NCI-H2081 treated with DMSO at 0.1 percent for 48 hours (cell line): ENCODE measurements at places on chromosomes 3 and 15.

DNA sequence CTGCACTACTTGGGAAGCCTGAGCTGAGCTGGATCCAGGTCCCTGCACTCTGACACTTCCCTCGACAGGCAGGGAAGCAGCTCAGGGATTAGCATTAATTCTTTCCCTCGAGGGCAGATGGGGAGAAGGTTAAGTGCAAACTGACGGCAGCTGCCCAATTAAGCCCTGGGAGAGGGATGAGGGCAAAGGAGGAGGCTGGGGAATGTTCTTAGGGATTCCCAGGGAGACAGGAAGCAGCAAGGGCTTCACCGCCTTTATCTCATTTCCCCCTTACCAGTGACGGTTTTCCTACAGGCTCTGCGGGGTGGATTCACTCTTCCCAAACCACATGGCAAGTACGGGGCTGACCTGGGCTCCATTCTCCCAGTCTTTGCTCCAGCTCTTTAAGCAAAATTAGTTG lies 519.0 kb upstream of the PROK2 start:
- DNase-seq: no peak

DNA sequence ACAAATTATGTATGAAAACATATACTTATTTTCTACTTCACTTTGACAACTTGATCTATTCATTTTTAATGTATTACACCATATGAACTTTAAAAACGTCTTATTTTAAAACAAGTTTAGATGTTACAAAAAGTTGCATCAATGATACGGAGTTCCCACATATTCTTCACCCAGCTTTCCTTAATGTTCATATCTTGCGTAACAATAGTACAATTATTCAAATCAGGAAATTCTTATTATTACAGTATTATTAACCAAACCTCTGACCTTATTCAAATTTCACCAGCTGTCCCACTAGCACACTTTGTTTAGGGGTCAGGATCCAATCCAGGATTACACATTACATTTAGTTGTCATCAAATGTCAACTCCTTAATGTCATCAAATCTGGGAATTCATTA lies 12.9 kb upstream of the XRN1 start:
- DNase-seq: no peak

DNA sequence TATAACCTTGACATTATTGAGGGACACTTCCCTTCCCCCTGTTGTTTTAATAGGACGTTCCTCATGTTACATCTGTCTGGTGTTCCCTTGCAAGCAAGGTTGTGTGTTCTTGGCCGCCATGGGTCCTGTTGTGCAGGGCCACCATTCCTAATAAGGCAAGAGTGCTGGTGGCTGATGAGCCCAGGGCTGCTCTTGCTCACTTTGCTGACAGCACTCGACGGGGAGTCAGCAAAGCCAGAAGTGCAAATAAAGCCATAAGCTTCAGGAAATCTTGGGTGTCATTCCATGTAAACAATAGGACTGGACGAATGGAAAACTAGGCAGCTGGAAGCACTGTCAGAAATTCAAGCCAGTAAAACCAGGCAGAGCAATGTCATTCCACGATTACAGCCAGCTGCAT lies 75.8 kb downstream of the SQOR start:
- no peak for DNase-seq

DNA sequence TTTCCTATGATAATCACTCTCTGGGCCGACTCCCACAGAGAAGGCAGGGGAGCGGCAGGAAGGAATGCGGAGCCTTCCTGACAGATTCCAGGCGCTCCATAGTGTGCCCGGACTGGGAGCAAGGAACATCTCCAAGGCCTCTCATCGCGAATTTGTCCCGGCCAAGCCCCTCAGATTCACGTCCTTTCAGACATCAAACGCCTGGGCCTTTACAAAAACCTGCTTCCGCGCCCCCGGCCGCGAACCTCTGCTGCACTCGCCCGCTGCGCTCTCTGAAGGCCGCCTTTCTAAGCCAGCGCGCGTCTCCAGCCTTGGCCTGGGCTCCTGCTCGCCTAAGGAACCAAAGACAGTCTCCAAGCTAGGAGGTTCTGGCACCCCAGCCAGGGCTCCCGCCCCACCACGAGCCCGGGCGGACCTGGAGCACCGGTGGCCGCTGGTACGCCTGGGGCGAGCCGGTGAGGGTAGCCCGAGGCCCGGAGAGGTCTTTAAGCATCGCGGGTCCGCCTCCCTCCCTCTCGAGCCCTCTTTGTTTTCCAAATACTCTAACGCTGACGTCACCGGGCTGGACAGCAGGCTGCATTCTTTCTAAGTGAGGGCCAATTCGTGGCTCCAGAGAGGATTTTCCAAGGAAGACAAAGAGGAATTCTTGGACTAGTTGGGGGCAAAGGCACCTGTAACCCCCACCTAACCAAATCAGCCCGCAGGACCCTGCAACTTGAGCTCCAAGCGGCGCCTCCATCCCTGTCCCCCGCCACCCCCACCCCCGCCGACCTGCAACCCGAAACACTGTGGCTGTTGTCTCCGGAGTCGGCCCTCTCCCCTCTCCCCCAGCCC lies 759 bp downstream of the AMOTL2 start:
- no peak for DNase-seq

- no peak for DNase-seq
These were observed 5.9 kb downstream of the DPH6 start for GRCh38 chr15:35540021-35540420.

GRCh38 chr3:53250453-53250852 lies 5.4 kb downstream of the TKT start:
- no peak for DNase-seq

- DNase-seq: no peak
These were observed 29.2 kb downstream of the PLXNA1 start for GRCh38 chr3:127012091-127012490.

DNA sequence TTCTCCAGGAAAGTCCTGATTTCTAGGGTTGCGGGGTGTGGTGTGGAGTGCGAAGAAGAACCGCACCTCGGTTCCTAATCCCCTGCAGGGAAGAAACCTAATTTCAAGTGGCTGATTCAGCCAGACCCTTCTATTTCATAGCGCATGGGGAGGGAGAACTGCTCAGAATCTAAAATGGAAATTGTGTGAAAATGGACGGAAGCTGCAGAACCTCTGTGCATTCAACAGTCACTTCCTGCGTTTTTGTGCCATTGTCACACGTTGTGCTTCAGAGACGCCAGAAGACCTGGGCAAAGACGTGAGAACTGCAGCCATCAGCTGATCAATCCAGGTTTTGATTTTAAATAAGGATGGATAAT lies 1.2 kb downstream of the SIDT1 start:
- DNase-seq: no peak

GRCh38 chr3:39249453-39250115 lies 30.3 kb downstream of the CX3CR1 start:
- no peak for DNase-seq

- no peak for DNase-seq
These were observed 1.9 kb downstream of the GCSAM start for GRCh38 chr3:112131111-112131510.

DNA sequence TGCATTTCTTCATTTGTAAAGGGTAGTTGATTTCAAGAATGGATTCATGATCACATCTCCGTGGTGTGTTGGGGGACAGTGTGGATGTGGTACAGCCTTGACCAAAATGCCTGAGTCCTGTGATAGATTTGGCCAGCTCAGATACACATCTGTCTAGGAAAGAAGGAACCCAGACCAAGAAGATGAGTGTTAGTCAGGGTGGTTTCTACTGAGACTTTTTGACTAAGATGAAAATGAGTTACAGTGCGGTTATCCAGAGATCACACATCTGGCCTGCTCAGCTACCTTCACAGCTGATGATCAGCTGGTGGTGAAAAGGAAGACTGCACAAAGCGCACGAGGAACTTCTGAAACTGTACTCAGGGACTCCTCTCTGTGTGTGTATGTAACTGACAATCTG lies 68.0 kb downstream of the FNDC3B start:
- no peak for DNase-seq

GRCh38 chr3:81744366-81744765 lies 17.1 kb downstream of the GBE1 start:
- no peak for DNase-seq

DNA sequence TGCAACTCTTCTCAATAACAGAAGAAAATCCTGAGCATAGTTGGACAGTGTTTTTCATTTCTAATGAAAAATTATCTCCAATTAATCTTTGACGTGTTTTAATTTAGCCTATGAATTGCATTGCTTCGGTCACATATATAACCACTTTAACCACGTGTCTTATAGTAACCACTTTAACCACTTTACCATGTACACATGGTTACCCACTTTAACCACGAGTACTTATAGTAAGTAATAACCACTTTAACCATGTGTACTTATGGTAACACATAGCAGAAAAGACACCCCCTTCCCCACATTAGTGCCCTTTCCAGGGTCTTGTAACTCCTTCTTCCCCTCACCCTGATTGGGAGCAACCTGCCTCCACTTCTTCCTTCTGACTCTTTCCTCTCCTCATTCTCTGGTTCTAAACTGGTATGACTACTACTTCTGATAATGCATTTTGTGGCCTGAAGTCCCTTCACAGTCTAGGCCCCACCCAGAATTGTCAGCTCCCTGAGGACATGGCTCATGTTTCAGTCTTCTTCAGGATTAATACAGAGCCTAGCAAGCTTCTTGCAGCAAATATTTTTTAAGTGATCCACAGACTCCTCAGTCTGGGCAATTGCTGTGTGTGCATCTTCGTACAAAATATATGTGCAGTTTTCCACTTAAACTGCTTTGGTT lies 25.0 kb downstream of the SLC7A14 start:
- DNase-seq: no peak

- no peak for DNase-seq
These were observed 5.2 kb downstream of the TLE3 start for GRCh38 chr15:70092464-70093027.

- DNase-seq: no peak
These were observed 56.9 kb downstream of the GLCE start for GRCh38 chr15:69217381-69217780.

- no peak for DNase-seq
These were observed 19.4 kb downstream of the CCDC32 start for GRCh38 chr15:40545457-40545856.

GRCh38 chr3:107061466-107061865 lies 315.8 kb upstream of the CCDC54 start:
- no peak for DNase-seq

DNA sequence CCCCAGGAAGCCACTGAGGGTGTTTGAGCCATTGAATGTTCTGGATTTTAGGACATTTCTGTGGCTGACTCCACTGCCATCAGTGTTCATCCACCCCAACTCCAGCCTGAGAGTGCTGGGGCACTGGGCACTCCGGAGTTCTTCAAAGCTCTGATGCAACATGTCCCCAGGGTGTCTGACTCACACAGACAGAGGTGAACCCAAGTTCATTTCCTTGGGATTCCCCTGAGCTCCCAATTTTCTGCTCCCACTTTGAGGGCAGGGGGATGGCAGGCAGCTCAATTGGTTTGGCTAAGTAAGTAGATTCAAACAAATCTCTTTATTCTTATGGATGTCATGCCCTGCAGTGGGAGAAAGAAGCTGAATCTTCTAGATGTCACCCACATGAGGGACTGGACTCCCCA lies 2.2 kb downstream of the STRA6 start:
- DNase-seq: no peak

- no peak for DNase-seq
These were observed 217.0 kb upstream of the ICE2 start for GRCh38 chr15:60695713-60696522.

DNA sequence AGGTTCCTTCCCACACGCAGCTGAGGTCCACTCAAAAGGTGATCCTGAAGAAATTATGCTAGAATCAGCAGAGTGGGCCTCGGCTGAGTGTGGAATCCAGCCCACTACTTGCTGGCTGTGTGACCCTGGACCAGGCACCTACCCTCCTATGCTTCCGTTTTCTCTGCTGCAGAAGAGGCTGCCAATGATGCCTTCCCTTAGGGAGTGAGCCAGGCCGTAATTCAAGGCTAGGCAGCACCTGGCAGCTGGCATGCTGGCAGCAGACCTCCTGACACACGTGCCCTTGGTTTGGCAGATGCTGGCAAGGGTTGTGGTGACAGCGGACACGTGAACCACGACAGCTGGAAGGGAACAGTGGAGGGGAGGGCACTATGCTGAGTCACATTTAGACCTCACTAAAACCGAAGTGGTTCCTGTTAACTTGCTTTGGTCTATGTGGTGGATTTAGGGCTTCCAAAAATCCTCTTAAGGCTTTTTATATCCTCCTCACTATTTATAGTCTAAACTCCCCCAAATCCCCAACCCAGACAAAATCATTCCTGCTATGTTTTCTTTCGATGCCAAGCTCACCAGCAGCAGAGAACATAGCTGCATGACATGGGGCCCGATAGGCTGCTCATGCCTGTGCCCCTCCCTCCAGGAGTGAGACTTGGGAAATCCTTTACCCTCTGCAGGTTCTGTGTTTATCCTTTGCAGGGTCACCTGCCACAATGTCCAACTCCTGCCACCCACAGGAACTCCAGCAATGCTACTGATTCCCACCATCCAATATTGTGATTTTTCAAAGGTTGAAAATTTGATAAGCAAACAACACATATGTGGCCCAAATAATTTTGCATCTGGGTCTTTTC lies 10.6 kb upstream of the PCSK6 start:
- peak; percentile 46 for DNase-seq

DNA sequence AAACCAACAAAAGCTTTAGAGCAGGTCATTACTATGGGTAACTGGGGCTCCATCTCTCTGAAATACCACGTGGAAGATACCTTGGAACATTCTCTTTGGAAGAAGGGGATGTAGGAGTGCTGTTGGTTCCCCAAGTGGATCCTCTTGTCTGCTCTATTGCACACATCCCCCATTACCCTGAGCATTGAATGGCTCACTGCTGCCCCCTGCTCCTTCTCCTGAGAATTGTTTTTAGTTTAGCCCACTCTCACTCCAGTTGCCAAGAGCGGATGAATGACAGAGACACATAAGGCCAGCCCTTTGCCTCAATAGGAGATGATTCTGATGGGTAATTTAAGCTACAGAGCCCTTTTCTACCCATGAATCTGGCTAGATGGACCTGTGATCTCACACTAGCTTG lies 135.6 kb upstream of the SUCLG2 start:
- no peak for DNase-seq

- no peak for DNase-seq
These were observed 776.6 kb downstream of the ZNF385D start for GRCh38 chr3:20974396-20974795.

- DNase-seq: no peak
These were observed 122.2 kb upstream of the TP63 start for GRCh38 chr3:189508784-189509501.

GRCh38 chr3:114274929-114275328 lies 18.9 kb upstream of the TIGIT start:
- DNase-seq: no peak

DNA sequence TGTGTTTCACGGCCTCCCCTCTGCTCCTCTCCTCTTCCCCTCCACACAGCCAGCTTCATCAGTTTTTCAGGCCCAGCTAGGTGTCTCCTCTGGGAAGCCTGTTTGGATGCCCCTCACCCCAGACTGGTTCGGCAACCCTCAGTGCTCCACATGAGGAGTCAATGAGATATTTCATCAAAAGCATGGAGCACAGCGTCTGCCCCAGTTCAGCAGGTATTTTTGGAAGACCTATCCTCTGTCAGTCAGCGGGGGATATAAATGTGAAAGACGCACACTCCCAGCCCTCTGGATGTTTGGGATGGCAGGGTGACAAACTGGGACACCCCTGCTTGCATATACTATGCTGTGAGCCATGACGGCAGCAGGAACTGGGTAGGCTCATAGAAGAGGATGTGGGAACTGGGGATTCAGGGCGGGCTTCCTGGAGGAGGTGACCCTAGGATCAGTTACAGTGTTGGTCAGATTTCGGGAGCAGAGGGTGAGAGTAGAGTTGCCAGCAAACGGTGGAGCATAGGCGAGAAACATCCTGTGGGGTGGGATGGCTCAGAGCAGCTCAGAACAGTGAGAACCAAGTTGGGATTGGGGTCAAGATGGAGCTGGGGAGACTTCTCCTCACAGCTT lies 42.9 kb downstream of the PXYLP1 start:
- DNase-seq: no peak
